ENCODE measurements at places on chromosomes 5 and 9.

- no peak for DNase-seq
Measured at GRCh38 chr9:136546697-136547501, 1.1 kb upstream of the NOTCH1 start.

GRCh38 chr9:2967766-2968165 is 123.9 kb upstream of the PUM3 start:
- no peak for DNase-seq

GRCh38 chr5:83752700-83753099 is 32.0 kb upstream of the HAPLN1 start:
- no peak for DNase-seq

DNA sequence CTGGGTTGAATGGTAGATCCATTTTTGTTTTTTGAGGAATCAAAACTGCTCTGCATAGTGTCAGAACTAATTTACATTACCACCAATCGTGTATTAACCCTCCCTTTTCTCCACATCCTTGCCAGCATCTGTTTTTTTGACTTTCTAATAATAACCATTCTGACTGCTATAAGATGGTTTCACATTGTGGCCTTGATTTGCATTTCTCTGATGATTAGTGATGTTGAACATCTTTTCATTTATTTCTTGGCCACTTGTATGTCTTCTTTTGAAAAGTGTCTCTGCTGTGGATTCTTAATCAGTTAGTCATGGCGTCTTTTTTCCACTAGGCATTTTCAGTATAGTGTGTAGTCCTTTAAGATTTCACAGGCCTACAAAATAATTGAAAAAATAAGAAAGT is 2144.3 kb upstream of the C9orf72 start:
- DNase-seq: no peak

DNA sequence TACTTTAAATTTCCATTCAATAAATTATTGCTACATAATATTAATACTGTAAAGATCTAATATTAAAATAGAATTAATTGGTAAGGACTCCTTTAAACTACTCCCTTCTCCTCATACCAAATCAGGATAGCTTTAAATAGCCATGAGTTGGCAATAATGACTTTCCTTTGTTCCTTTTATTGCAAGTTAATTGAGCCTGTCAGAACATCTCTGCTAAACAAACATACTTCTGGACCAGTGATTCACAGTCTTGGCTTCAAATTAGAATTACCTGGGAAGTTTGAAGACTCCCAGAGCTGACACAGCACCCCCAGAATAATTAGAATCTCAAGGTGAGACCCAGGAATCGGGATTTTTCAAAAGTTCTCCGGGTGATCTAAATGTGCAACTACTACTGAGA is 18.7 kb downstream of the C5orf58 start:
- no peak for DNase-seq

DNA sequence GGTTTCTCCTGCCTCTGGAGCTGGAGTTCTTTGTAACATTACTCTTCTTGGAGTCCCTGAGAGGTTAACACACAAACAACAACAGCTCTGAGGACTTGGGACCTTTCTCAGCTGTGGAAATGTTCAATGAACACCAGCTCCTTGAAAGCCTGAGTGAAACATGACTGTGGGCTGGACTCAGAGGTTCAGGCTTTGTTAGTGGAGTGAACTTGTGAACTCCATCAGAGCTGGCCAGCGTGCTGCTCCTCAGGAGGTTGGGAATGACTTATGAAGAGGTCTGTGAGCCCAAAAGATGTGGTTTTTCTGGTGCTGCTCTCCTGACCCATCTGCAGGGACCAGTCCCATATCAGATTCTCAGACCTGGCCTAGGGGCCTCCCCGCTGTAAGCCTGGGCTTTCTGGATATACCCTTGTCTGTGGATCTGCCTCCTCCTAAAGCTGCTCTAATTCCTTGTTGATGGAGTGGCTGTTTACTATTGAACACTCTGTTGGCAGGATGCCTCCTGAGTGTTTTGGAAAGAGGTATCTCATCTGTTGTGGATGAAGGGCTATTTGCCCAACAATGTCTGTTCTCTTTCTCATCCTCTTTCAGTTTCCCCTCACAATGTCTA is 170.0 kb upstream of the GDNF start:
- no peak for DNase-seq

DNA sequence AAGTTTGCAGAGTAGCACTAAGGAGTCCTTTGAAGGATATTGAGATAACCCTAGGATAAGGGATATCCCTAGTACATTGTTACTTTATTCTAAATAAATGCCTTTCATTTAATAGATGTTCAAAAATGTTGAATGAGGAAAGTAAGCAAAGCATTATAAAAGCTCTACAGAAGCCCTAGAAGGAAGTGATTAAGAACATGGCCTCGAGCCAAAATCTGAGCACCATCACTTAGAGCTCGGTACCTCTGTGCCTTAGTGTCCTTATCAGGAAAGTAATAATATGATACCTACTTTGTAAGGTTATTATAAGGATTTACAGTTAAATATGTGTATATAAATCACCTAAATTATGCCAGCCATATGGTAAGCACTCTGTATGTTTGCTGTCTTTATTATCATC is 242.6 kb downstream of the KIAA0825 start:
- no peak for DNase-seq

- DNase-seq: no peak
Measured at GRCh38 chr9:131020862-131021261, 11.9 kb downstream of the LAMC3 start.

DNA sequence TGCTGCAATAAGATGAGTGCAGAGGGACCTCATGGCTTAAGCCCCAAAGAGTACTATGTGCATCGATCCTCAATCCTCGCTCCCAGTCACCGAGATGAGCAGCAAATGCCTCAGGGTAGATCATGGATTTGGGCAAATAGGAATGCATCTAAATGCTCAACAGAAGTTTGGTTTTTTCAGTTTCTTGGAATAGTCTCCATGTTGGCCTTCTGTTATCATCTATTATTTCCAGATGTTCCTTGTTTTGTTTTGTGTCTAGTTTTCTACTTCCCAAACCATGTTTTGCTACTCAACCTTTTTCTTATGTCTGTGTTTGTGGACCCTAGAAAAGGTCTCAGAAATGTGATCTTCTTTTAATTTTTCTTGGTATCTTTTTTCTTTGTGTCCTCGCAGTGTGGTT is 43.5 kb upstream of the RASGRF2 start:
- DNase-seq: no peak

GRCh38 chr5:33641744-33642505 is 201.2 kb downstream of the TARS1 start:
- no peak for DNase-seq

GRCh38 chr5:108260117-108260857 is 121.6 kb downstream of the FBXL17 start:
- peak; percentile 24 for DNase-seq

DNA sequence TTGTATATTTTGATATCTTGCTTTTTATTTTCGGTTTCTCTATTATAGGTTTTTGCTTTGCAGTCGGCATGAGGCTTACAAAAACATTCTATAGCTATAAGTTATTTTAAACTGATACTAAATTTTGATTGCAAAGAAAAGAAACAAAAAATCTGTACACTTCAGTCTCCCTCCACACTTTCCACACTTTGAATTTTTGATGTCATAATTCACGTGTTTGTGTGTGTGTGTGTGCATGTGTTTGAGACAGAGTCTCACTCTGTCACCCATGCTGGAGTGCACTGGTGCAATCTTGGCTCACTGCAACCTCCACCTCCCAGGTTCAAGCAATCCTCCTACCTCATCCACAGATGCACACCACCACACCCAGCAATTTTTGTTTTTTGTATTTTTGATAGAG is 124.9 kb downstream of the MRPS30 start:
- DNase-seq: no peak

DNA sequence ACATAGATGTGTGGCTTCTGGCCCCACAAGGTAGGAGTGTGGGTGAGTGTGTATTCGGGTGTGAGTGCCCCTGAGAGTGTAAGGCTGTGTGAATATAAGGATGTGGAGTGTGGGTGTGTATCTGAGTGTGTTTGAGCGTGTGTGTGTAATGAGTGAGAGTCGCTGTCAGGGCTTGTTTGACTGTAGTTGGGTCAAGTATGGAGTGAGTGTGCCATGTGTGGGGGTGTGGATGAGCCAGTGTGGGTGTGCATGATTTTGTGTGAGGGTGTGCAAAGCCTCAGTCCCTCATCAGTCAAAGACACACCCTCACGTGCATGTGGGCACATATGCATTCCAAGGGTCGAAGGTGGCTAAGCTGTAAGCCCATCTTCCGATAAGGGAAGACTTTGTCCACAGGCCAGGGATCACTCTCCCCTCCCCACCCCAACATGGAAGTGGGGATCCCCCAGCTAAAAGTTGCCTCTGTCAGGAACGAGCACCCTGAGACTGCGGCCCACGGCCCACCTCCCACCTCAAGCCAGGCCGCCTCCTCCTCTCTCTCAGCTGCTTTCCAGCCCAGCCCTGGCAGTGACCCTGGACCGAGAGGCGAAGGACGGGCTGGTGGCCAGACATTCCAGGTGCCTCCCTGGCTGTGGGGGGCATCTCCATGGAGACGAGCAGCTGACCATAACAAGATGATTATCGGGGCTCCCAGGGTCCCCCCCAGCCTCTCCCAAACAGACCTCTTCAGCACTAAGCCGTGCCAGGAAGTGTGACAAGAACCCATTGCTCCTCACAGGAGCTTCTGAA is 12.9 kb downstream of the AQP3 start:
- DNase-seq: no peak

- DNase-seq: no peak
Measured at GRCh38 chr9:136564379-136564988, 18.6 kb upstream of the NOTCH1 start.

- no peak for DNase-seq
Measured at GRCh38 chr5:30390095-30390494, 803.4 kb upstream of the CDH6 start.

GRCh38 chr9:104905931-104906330 is 22.0 kb downstream of the ABCA1 start:
- no peak for DNase-seq

GRCh38 chr9:121598167-121598964 is 53.1 kb upstream of the DAB2IP start:
- no peak for DNase-seq

DNA sequence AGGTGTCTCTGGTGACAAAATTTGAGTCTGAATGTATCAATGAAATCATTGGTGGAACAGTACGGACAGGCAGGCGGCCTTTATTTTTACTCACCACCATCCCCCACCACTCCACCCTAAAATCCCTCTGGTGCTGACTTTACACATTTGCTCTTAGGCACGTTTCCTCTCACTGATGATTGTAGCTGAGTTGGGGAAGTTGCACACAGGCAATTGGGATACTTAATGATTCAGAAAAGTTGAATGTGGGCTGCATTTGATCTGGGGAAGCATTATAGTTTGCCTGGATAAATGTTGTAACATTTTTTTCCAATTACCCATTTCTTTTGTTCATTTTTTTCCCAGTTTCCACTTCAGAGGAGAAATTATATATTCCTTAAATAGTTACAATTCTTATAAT is 658.4 kb downstream of the TLR4 start:
- no peak for DNase-seq

DNA sequence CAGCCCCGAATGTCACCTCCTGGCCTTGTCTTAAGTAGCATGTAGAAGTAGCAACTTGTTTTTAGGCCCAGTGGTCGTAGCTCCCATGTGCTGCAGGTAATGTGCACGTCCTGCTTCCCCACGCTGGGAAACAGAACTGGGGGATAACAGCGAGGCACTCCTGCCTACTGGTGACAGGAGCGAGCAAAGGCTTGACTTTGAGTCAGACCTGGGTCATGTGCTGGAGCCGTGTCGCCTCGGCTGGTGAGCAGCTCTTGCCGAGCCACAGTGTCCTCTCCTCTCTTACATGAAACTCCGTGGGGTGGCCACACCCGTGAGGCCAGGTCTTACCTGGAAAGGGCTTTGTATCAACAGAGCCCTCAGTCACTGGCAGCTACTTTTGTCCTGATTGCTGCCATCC is 17.5 kb upstream of the POMT1 start:
- DNase-seq: no peak

DNA sequence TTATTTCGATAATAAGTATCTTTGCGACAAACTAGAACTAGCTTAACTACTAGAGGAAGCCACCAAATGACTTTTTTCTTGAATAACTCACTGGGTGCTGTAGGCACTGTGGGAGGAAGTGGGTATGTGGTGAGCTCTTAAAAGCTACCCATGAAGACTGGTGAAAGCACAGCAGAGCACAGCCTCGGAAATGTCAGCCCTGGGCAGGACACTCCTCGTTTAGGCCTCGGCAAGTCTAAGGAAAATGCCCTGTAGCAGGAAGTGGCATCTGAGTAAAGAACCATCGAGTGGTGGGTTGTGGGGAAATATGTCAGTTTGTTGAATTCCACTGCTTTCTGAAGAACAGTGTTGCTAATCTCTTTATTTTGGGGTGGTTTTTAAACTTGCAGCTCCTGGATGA is 44.0 kb upstream of the NCS1 start:
- DNase-seq: peak; percentile 56

DNA sequence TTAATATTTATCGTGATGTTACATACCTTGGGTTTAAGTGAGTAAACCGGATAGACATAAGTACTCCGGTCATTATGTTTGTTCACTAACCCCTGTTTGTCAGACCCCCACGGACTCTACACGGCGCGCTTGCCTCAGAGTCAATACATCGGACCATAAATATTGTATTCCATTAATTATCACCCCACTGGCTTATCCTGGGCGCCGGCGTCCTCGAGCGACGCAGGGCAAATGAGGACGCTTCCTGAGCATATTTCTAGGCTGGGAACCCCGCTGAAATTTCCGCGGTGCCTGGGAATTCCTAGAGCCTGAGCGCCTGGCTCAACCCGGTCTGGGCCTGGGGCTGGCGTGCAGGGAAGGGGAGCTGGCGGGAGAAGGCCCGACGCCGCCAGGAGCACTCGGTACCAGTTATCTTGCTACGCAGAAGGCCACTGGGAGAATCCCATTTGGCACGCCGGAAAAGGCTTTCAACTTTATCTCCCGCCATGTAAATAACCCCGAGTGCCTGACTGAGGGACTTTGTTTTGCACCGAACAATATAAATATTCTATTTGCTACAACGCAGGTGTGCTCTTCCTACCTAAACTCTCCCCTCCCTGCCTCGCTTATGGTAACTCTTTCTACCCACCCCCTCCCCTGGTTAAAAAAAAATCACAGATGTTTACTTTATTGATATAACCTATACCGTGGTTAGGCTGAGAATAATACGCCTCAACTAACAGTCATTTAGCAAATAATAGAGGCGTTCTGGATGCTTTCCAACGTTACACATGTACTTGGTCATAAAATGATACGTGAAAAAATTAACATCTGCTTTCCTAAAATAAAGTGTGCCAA is 19.4 kb downstream of the NR2F1 start:
- no peak for DNase-seq

DNA sequence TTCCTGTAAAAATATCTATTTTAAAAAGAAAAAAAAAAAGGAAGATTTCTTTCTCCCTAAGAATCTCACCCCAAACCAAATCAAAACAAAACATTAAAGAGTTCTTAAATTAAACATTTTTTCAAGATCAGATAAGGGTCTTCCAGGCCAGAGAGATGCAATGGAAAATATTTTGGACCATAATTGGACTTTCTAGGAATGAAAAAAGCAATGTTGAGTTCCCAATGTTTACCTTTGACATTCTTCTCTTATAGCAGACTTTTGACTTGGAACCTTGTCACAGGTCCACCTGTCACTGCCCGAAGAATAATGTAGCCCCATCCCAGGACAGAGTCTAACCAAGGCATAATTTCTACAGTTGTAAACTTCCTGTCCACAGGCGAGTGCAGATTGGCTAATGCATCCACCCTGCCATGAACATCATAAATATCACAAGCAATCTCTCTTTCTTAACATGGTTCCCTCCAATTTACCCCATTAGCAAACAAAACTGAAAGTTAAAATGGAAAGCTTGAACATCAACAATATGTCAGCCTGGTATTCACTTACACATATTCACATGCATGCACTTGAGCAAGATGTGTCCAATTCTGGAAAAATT is 121.7 kb upstream of the ZNF366 start:
- no peak for DNase-seq

- no peak for DNase-seq
Measured at GRCh38 chr5:39131210-39132127, 57.3 kb upstream of the RICTOR start.

Data from stimulated activated CD8-positive, alpha-beta memory T cell treated with anti-CD3 and anti-CD28 coated beads, Interleukin-2, amount 100 ng/mL, for 1 hour (primary cell).